ENCODE measurements at places on chromosomes 12 and 14. TPM values are rescaled to one million over a fixed set of nuclear protein-coding genes. Genes with fewer than 3 reads are reported as not detected.

DNA sequence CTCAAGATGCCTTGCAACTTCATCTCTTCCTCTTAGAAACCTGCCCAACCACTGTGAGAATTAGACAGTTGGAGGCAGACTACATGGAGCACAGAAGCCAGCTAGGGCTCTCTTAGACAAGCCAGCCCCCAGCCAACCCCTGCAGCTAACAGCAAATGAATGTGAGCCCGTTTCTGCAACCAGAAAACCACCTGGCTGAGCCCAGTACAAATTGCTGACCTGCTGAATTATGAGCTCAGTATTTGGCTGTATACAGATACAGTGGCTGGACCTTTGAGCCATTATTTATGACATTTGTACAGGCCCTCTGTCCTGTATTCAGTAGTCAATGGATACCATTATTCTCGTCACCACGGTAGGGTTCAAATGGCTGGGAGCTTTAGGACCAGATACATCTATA, 112.9 kb downstream of the TBX5 start:
- H3K4me3 ChIP-seq, result no peak overlapping the region
- no peak overlapping the region for H3K27ac ChIP-seq
- no peaks in the 10 kb centered on the region for H3K36me3 ChIP-seq
- no peak for DNase-seq
- no peaks in the 10 kb centered on the region for H3K4me1 ChIP-seq
- peaks cover 3% of the 10 kb centered on the region for H3K27me3 ChIP-seq

Gene FLRT2
- total RNA-seq, result 215 TPM

- no peak overlapping the region for H3K4me3 ChIP-seq
- no peak for DNase-seq
- H3K4me1 ChIP-seq, result peaks cover 19% of the 10 kb centered on the region
- H3K27me3 ChIP-seq, result no peaks in the 10 kb centered on the region
These were observed 2.1 kb downstream of the MAP1LC3B2 start for GRCh38 chr12:116561181-116561821.

DNA sequence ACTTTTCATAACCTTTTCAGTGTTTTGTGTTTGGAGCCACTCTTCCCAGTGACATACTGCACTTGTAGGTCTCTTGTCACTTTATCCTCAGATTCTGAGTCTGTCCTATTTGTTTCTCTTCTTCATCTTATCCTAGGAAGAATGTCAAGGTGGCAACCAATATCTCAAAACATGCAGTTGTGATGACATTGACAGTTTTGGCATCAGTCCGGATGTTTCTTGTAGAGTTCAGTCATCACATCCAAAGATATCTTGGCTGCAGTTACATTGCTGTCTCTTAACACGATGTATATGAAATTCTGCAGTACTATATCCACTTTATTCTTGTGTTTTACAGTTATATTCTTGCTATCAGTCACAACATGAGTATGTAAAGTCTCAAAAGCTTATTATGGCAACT, 6.4 kb downstream of the ADIPOR2 start:
- no peak overlapping the region for H3K27ac ChIP-seq
- DNase-seq, result no peak
- H3K4me3 ChIP-seq, result no peak overlapping the region
- H3K36me3 ChIP-seq, result peaks cover 4% of the 10 kb centered on the region
- no peaks in the 10 kb centered on the region for H3K27me3 ChIP-seq
- H3K4me1 ChIP-seq, result no peaks in the 10 kb centered on the region

DNA sequence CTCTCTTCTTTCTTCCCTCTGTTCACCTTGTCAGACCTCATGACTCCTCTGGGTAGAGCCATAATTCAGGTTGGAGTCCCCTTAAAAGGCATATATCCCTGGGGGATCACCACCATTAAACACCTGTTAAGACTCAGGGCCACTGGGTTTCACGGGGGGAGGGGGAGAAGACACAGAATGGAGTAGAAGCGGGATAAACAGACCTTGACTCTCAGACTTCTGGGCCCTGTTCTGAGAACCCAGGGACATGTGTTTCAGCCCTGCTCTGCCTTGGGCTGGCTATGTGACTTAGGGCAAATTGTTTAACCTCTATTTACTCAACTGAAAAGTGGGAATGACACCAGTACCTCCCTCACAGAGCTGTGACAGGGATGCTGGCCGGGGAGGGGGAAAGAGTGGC, 4.6 kb downstream of the CDH24 start:
- H3K27me3 ChIP-seq, result no peaks in the 10 kb centered on the region
- H3K4me3 ChIP-seq, result no peak overlapping the region
- H3K4me1 ChIP-seq, result peaks cover 41% of the 10 kb centered on the region
- no peak for DNase-seq
- no peak overlapping the region for H3K27ac ChIP-seq

DNA sequence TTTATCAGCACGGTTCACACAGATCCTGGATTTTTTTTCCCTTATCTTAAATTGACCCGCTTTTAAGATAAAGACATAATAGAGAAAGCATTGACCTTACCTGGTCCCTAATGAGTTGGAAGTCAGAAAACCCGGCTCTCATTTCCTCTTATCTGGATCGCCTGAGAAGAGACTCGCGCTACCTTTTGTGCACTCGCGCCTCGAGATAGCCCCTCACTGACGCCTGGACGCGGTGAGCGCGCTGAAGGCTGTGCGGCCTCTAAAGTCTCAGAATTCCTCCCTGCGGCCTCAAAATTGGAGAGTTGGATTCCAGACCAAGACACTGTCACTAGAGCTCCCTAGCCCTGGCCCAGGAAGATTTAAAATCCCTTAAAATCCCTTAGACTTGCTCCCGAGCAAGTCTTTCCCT, 7.0 kb downstream of the NKX2-1 start:
- no peak overlapping the region for H3K27ac ChIP-seq
- H3K4me3 ChIP-seq, result no peak overlapping the region
- peaks cover 19% of the 10 kb centered on the region for H3K4me1 ChIP-seq
- H3K27me3 ChIP-seq, result peaks cover 96% of the 10 kb centered on the region
- H3K36me3 ChIP-seq, result no peaks in the 10 kb centered on the region

- H3K4me3 ChIP-seq, result no peak overlapping the region
- no peak overlapping the region for H3K27ac ChIP-seq
- DNase-seq, result no peak
- H3K36me3 ChIP-seq, result peaks cover 9% of the 10 kb centered on the region
These were observed 58.9 kb upstream of the ANKS1B start for GRCh38 chr12:100043631-100044030.

- H3K4me1 ChIP-seq, result peaks cover 3% of the 10 kb centered on the region
- DNase-seq, result no peak
- no peak overlapping the region for H3K4me3 ChIP-seq
- no peaks in the 10 kb centered on the region for H3K36me3 ChIP-seq
- no peaks in the 10 kb centered on the region for H3K27me3 ChIP-seq
These were observed 436.3 kb downstream of the DPF3 start for GRCh38 chr14:72457641-72458040.

Gene GPN3
- total RNA-seq, result 19.1 TPM

DNA sequence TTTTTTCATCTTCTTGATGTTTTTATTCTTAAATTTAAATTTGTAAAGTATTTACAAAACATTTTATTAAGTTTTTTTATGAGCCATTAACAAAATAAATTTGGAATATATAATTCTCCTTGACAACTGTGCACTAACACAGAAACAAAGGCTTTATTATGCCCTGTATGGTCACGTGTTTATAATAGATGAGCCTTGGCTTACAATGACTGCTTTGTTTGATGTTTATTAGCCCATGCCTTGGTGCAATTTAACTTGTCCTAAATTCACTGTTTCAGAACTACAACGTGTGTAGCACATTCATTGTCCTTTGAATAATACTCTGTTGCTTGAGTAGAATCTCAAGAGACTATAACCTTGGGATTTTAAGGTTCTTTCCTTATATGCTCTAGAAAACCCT, 59.8 kb downstream of the CNTN1 start:
- H3K27ac ChIP-seq, result peak overlapping the region; percentile 70
- no peak overlapping the region for H3K4me3 ChIP-seq
- H3K36me3 ChIP-seq, result no peaks in the 10 kb centered on the region
- no peaks in the 10 kb centered on the region for H3K4me1 ChIP-seq

GRCh38 chr12:104201238-104202001, 14.2 kb upstream of the TXNRD1 start:
- no peak overlapping the region for H3K4me3 ChIP-seq
- no peaks in the 10 kb centered on the region for H3K36me3 ChIP-seq
- no peak for DNase-seq
- no peak overlapping the region for H3K27ac ChIP-seq
- H3K27me3 ChIP-seq, result no peaks in the 10 kb centered on the region
